ENCODE measurements at places on chromosomes 3 and 15.

DNA sequence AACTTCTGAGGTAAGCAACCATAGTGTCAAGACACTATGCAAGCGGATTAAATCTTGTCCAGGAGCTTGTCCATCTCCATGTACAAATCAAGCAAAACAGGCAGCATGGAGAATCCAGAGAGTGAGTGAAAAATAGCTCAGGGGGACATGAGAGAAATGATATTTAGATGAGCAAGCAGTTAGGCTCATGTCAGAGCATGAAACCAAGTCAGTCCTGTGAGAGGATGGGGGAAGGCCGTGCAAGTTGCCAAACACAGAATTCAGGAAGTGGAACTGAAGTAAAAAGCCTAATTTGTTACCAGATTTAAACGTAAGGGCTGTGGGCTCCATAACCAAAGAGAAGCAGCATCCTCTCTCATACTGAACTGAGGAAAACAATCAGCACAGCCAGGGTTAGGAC lies 995.9 kb downstream of the MCTP2 start:
- no peak for DNase-seq

GRCh38 chr3:112671930-112672715 lies 31.2 kb upstream of the CCDC80 start:
- no peak for DNase-seq

DNA sequence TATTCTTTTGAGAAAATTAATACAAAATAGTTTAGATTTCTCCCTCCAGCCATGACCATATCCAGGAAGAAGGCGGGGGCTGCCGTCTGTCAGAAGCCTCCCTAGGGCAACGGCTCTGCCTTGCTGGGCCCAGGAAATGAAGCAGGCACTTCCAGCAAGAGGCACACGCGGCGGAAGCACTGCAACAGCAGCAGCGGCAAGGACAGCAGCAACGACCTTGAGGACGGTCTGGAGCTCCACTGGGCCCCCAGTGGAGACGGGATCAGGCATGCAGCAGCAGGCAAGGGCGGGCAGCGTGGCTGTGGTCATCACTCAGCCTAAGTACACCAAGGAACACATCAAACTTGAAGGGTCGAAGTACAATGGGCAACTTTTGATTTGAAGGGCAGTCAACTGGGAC lies 61.3 kb upstream of the EPHA6 start:
- no peak for DNase-seq

DNA sequence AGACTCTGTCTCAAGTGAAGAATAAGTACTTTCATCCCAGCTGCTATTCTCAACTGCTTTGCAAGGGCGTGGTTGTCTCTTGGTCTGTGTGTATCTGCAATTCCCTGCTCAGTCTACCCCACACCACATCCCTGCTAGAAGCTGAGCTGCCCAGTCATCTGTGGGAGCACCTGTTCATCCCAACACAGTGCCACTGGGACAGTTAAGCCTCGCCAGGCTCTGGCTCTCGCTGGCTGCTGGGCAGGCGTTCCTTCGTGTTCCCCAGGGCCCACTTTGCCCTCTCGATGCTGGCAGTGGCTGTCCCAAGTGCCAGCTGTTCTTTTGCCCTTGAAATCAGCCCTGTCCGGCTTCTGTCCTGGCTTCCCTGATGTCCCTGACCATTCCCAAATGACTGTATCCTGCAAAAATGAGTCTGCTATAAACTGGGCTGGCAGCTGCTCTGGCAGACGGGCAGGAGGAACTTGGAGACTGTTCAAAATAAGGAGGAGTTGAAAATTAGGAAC lies 91.6 kb upstream of the KLHL25 start:
- DNase-seq = no peak

DNA sequence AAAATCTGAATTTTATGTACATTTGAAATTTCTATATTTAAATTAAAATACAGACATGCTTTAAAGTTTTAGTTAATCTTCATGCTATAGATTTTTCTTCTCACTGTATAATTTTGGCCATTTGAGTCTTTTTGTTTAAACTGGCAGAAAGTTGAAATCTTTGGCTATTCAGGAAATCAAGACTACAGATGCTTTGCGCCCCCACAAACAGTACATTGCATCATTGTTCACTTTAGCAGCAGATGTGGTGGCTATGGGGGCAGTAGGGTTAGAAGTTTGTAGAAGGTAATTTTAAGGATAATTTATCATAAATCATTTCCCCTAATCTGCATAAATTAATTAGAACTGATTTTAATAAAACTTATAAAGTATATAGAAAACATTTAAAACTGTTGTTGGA lies 20.9 kb downstream of the SPPL2A start:
- no peak for DNase-seq

GRCh38 chr15:70427167-70428120 lies 329.7 kb upstream of the TLE3 start:
- no peak for DNase-seq

GRCh38 chr3:25212736-25213135 lies 215.3 kb upstream of the RARB start:
- no peak for DNase-seq

DNA sequence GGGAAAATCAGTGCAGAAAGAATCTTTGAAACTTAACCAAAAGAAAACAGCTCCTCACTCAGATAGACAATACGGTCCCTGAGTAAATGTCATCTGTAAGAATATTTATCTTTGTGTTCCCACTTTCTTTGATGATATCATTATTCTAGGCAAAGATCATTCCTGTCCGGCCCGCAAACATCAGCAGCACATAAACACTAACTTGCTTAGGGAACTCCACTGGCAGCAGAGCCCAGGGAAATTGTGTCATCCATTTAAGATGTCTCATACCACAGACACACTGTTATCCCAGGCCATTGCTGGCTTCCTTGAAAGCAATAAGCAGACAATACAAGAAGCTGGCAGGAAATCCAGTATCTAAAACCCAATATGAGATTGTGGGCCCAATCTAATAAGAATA lies 20.1 kb upstream of the CD96 start:
- DNase-seq = no peak

GRCh38 chr3:106715286-106715685 lies 662.0 kb upstream of the CCDC54 start:
- no peak for DNase-seq

GRCh38 chr15:101384276-101384675 lies 89.2 kb upstream of the SNRPA1 start:
- DNase-seq = no peak

DNA sequence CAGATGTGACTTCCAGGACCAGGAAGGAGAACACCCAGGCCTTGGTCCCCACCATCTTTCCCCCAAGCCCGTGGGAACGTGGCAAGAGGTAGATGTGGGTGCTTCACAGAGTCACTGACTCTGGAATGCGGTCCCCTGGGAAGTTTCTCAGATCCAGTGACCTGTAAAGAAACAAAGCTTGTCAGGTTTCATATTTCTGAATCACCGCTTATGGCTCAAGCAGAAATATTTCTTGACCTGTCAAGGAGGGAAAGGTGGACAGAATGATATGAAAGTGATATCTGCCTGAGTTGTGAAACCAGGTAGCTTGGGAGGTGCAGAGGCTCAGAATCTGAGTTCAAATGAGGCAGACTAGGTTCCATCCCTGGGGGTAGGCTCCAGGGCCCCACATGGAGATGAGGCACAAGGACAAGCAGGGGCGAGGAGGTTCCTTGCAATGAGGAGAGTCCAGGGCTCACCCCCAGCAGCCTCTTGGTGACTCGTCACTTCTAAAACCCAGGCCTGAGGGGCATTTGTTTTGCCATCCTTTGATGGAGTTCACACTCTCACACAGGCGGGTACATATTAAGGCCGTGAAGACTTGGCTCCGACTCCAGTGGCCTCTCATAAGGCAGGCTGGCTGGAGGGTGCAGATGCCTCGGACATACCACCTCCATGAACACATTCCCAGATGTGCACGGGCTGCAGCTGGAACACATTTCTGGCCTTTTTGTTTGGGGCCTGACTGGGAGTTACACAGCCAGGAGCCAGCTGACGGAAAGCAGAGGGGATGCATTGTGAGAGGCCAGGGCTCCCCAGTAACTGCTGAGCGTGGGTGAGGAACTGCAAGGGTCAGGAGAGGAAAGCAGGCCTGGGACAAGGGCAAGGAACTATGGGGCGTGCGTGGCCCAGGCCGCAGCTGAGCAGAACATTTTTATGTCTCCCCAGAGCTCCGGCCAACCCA lies 1.3 kb downstream of the CILP start:
- DNase-seq = no peak

- DNase-seq = no peak
Measured at GRCh38 chr3:77323626-77324025, 283.7 kb downstream of the ROBO2 start.

GRCh38 chr3:44962621-44963393 lies 13.2 kb downstream of the ZDHHC3 start:
- DNase-seq = no peak

DNA sequence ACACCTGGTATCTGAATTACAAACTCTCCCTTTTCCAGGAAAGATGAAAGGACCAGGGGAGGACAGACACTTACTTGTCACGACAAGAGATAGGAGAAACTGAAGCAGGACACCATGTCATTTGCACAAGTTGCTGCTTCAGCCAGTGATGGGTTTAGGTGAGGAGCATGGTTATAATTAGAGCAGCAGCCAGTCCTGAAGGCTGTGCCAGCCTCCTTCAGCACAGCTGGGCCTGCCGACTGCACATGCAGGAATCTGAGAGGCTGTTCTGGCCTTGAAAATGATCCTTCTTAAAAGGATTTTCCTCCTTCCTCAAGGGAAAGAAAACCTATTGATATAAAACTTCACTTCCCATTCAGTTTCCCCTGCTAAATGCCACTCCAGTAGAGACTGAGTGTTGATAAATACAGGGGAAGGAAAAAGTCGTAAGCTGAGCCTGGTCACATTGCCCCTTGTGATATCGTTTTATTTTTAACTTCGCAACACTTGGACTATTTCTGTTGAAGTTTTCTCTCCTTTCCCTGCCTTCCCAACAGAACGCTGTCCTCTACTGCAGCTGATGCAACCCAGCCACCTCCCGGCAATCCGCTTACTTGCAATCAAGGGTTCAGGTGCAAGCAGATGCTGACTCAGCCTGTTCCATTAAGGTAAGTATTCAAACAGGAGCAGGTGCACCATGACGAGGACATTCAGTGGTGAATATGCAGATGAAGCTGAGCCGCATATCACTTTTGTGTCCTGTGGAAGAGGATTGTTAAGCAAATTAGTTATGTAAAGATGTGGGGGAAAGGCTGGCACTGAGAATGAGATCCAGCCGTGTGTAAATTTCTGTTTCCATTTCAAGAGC lies at the start of gene FBXO40:
Gene FBXO40, plus strand, starts transcription at position 524 of the 847 bp plus-strand sequence. CDS start 27,197 bp downstream, outside the sequence.
- no peak for DNase-seq

DNA sequence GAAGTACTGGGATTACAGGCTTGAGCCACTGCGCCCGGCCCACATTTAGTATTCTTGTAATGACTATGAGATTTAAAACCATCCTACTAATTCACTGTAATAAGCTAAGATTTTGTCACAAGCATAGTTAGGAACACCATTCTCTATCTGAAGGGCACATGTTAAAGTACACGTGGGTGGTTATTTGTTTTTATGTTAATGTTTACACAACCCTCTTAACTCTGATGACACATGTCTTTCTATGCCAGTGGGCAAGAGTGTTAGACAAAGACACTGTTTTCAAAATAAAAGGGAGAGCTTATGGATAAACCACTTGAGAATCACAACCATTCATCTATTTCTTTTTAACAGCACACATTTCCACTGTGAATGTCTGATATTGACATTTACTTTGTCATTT lies 537.6 kb upstream of the IL12A start:
- DNase-seq = no peak

- no peak for DNase-seq
Measured at GRCh38 chr3:75781079-75781745, 4.1 kb downstream of the ZNF717 start.

DNA sequence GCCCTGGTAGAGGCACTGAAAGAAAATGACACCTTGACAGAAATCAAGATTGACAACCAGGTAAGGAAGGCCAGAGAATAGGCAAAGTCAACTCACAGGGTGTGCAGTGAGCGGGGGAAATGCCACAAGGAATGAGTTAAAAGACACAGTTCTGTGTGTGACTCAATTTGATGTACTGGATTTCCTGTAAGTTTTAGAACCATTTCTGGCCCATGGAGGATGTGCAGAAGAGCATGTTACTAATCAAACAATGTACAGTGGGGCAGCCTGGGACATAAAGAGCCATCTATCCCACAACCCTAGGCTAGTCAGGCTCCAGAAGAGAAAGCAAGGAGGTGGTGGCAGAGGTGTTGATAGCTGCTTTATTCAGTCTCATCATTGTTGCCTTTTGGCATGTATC lies 31.2 kb upstream of the TMOD3 start:
- DNase-seq = no peak

DNA sequence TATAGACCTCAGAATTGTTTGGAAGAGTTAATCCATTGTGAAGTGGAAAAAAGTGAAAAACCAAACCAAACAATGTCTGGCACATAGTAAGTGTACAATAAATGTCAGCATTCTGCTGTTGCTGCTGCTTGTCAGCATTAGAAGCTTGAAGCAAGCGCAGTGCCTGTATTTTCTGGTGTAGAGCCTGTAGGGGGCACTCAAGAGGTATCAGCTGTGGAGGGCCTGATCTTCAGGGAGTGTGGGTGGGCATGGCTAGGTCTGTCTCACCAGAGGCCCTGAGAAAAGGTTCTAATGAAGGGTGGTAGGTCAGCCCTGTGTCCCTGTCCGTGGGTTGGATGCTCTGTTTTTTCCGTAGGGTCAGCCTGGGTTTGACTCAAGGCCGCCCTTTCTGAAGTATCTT lies 3.6 kb downstream of the ADAMTSL3 start:
- DNase-seq = no peak
